ENCODE measurements at places on chromosomes 7 and 10. TPM values are rescaled to one million over a fixed set of nuclear protein-coding genes. Genes with fewer than 3 reads are reported as not detected.

GRCh38 chr7:64863021-64863420 is 40.1 kb upstream of the ZNF273 start:
- DNase-seq, result no peak

GRCh38 chr10:15943426-15943825 is 83.1 kb upstream of the MINDY3 start:
- no peak for DNase-seq

DNA sequence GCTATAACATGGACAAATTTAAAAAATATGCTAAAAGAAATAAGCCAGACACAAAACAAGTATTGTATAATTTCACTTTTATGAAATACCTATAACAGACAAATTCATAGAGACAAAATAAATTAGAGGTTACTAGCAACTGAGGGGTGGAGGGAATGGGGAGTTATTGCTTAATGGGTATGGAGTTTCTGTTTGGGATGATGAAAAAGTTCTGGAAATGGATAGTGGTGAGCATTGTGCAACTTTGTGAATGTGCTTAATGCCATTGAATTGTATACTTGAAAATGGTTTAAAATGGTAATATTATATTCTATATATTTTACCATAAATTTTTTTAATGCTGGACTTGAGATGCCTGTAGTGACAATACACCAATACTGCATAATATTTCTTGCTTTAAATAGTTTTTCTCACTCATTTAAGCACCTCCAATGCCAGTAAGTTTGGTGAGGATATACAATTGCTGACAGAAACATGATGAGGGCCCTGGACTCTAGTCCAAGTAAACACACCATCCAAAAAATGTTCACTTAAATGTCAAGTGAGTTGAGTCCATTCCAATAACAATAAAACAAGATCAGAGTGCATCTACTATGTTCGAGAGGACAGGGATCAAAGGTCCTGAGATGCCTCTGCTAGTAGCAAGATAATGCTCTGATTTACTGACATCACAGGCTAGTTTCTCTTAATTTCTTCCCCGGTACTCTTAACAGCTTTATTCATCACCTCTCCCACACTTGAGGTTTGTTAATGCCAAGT is 71.9 kb downstream of the NT5C2 start:
- no peak for DNase-seq

DNA sequence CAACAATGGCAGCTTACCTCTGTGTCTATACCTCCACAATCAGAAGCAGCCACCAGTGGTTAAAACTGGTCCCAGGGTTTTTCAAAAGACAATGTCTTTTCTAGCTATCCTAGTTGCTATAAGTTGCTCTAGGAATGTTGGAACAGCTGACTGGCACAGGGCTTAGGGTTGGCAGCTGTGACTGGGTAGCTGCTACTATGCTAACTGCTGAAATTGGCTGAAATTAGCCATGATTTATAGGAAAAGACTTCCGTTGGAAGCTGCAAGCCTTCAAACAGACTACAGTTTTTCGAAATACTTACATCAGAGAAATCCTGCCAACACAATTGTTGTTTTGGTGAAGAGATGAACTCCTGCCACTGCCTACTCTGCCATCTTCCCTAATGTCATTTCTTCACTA is 102.3 kb downstream of the MKX start:
- no peak for DNase-seq

GRCh38 chr7:78828317-78828716 is 625.1 kb downstream of the MAGI2 start:
- DNase-seq, result no peak

DNA sequence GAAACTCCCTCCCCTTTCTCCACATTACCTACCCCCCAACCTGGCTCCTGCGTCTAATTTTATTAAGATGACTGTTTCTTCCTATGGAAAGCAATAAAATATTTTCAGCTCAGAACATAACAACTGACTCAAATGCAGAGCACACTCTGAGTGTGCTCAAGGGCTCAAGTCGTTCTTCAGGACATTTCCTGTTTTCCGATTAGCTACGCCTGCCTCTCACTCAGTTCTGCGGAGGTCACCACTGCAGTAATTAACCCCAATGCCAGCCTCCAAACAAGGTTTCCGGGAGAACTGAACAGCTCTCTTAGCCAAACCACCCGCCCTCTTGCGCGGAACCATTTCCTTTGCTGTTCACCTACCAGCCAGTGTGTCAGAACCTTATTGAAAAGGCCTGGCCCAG is 19.3 kb downstream of the MYOF start:
- DNase-seq, result no peak

DNA sequence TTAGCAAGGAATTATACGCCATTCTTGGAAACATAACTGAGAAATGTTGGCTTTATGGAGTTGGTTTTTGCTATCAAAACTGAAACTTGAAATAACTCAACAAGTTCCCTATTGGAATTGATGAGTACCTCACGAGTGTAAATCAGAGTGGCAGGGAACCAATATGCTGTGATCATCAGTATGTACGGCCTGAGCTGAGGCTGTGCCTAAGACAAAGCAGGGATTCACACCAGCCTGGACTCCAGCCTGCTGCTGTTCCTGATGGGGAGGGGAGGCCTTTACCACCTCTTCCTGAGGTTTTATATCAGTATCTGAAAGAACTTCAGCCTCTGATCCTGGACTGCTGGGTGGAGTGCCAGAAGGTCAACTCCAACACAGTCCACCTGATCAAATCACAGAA is 52.7 kb downstream of the CRTAC1 start:
- DNase-seq, result no peak

DNA sequence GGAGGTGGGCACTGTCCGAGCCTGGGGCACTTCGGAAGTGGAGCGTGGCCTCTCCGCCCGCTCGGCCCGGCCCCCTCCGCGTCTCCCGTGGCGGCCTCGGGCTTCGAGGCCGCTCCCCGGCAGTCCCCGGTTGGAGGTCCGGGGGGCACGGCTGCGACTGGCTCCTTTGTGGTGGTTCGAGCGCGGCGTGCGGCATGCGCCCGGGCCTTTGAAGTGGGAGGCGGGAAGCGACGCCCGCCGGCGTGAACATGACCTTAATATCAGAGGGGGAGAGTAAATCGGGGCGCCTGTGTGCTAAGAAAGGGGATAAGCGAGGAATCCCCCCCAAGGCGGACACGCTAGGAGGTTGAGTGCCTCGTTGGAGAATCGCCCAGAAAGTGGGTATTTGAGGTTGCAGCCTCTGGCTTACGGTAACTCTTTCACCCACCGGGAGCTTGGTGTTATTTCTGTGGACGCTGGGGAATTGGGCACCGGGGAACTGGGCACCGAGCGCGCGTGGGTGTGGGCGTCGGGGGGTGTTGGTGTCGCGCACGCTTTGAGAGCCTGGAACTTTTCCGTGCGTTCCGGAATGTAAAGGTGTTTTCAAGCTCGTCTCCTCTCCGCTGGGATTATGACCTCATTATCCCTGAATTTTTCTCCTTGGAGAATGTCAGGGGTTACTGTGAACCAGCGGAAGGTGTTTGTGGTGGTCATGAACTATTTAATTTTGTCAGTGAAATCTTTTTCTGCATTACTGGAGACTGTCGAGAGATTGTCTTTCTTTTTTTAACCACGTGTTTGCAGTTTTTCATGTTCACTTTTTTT is 660 bp downstream of the SUV39H2 start:
- peak; percentile 19 for DNase-seq

GRCh38 chr10:97589479-97589878 is at the start of gene C10orf62:
Gene C10orf62, plus strand, starts transcription at chr10:97589721. Its CDS starts 177 bp downstream, at chr10:97589898.
- DNase-seq, result no peak

- DNase-seq, result no peak
Observed at GRCh38 chr7:69078997-69079769, 519.1 kb upstream of the AUTS2 start.

- no peak for DNase-seq
Observed at GRCh38 chr7:88095-88926, 104.1 kb upstream of the FAM20C start.

The TIMM23B gene
- 37.5 TPM for total RNA-seq

The SLIT1 gene
- total RNA-seq, result 0.28 TPM
